LHCN-M2 (cell line): ENCODE measurements at places on chromosomes 11 and 22. TPM values are rescaled to one million over a fixed set of nuclear protein-coding genes. Genes with fewer than 3 reads are reported as not detected.

DNA sequence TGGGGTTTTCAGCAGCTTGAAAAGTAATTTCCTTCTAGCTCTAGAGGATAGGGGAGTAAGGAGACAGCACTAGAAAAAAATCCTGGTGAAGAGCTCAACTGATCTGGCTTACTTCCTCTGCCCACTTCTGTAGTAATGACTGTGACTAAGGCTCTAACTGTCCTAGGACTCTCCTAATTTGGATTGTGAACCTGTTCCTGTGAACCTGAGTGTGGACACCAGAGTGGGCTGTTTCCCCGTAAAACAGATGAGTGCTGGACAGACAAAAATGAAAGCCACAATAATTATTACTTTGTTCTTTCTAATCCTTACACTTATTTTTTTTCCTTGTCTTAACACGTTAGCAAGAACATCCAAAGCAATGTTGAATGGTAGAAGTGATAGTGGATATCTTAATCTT lies 154.1 kb downstream of the AASDHPPT start:
- peak; percentile 33 for DNase-seq

GRCh38 chr11:44617671-44618461 lies 52.4 kb downstream of the CD82 start:
- no peak for DNase-seq

Gene MAPK11
- total RNA-seq = 7.6 and 8.3 TPM in 2 replicates

- no peak for DNase-seq
These were observed 29.7 kb downstream of the GNB1L start for GRCh38 chr22:19824926-19825339.

DNA sequence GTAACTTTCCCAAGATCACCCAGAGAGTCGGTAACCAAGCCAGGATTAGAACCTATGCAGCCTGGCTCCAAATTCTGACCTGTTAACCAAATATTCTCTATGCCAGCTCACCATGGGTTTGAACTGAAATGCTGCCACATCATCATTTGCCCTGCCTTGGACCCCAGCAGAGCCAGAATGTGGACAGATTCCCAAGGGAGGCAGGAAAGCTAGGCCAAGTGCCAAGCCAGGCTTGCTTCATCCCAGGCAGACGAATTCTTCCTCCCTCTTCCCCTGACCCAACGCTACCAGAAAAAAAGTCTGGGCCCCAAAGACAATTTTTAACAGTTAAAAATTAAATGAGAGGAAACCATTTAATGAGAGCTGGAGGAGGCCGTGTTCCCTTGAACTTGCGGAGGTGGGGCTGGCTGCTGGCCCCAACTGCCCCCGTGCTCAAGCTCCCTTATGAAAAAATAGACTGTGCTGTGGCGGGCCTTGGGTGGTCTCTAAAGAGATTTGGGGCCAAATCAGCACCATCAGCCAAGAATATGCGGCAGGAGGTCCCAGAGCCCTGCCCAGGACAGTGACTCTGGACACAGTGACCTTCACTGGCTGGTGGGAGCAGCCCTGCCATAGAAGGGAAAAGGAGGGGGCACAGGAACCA lies 184.1 kb upstream of the SYT13 start:
- peak; percentile 29 for DNase-seq

Gene SERPIND1
- 0.13 and 0.17 TPM in 2 replicates for total RNA-seq

GRCh38 chr11:117877120-117877784 lies 794 bp upstream of the FXYD6 start:
- no peak for DNase-seq

GRCh38 chr22:48781868-48782267 lies 1045.8 kb downstream of the BRD1 start:
- no peak for DNase-seq

Gene OR51I1
- total RNA-seq = not detected in 2 replicates

GRCh38 chr11:87851827-87852226 lies 323.4 kb downstream of the RAB38 start:
- no peak for DNase-seq

Gene OR51S1
- total RNA-seq = not detected in 2 replicates

- DNase-seq = no peak
These were observed 65.4 kb downstream of the LINC01488 start for GRCh38 chr11:69546735-69547370.

DNA sequence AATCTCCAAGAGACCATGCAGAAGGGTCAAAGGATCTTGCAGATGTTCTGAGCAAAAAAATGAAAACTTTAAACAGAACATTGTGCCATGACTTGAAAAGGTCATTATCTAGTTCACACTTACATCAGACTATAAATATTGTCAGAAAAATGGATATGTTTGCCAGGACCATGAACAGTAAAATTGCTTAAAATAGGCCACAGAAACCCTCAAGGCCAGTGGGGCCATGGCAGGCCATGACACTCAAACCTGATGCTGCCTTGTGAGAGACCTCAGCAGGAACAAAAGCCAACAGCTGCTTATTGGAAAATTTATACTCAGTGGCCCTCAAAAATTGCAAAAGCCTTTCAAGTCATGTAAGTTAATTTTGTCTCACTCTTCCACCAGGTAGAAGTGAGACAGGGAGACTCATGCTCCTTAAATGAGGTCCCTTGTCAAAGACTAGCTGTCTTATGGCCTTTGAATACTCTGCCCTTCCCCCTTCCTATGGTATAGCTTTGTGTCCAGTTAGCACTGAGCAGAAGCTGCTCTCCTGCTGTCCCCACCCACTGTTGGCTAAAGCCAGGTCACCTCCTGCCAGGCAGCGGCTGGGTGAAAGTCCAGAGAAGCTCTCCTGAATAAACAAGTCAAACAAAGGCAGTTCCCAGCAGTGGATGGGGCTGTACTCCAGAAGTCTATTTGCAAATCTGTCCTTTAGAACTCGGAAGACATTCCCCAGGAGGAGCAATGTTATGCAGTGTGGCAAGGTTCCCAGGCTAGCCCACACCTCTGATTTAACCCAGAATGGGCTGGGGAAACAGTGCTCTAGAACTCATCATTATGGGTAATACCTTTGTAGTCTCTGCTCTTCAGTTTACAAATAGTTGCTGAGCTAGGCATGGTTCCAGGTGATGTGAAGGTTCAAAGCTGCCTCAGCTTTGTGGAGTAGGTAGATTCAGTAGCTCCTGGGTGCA lies 21.4 kb downstream of the ADM start:
- peak; percentile 54 for DNase-seq

- DNase-seq = no peak
These were observed 15.5 kb upstream of the ZFTA start for GRCh38 chr11:63783925-63784592.

Gene MPZL2
- not detected in 2 replicates for total RNA-seq

GRCh38 chr11:118109231-118109630 lies 22.5 kb upstream of the SMIM35 start:
- no peak for DNase-seq

Gene IL17REL
- total RNA-seq = not detected in 2 replicates

DNA sequence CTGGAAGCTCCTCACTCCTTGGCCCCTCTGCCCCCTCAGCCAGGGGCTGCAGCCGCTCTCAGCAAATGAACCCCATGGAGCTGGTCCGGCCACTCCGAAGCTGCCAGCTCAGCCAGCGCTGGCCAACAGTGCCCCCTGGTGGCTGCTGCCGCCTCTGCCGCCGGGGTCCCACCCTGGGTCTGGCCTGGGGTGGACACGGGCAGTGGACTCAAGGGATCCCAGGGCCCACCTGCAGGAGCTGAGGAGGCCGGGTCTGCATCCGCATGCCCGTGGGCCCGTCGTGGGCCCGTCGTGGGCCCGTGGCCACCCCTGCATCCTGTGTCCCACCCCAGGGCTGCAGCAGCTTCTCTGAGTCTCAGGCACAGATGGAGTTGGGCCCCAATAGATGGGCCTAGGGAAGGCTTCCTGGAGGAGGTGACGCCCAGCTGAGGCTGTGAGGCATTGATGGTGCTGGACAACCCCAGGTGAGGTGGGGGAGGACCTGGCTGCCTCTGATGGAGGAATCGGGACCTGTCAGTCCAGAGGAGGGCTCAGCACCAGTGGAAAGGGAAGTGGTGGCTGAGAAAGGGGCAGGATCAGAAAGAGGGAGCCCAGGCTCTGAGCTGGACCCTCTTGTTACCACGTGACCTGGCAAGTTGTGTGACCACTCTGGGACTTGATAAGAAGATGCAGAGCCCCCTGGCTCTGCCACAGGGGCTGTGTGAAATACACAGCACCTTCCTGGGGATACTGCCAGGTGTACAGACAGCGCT lies 522.3 kb downstream of the BRD1 start:
- no peak for DNase-seq

Gene FAM111B
- total RNA-seq = 37.0 and 38.9 TPM in 2 replicates

DNA sequence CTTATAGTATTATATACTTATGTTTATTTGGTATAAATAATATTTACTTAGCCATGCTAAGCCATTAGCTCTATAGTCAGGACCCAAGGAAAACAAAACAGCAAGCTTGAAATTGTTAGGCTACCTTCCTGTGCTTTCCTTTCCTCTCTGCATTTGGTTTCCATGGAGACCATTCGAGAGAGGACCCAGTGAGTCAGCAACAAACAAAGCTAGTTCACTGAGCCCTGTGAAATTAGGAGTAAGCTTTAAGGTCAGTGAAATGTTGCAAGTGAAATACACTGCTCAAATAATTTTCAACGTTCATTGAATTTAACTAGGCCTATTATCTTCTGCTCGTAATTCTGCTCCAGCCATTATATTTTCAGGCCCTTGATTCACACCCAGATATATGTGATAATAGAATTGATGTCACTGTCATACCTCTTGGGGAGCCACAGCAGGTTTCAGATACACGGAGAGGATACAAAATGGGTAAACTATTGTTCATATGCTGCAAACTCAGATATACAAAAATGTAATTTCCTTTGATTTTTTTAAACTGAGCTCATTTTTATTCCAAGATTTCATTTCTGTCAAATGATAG lies 9.1 kb upstream of the OR10D3 start:
- DNase-seq = peak; percentile 74

Gene PANX3
- total RNA-seq = not detected in 2 replicates

DNA sequence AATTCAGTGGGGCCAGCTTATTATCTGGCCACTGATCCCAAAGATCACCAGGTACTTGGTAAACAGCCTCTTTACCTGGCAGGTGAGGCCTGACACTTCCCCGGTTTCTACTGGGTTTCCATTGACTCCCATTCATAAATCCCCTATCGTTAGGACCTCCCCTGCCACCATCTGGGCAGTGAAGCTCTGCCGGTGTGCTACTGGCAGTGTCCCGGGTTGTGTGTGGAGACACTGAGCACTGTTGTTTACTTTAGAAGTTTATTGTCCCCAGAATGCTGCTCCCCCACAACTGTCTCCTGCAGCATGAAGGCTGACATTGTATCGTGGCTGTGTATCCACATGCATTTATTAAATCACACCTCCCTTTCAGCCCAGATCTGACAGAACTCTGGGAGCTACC lies 142.7 kb downstream of the WNT7B start:
- DNase-seq = no peak

Gene RIMBP3B
- 0.64 and 0.98 TPM in 2 replicates for total RNA-seq

Gene THY1
- total RNA-seq = 221 and 333 TPM in 2 replicates

- DNase-seq = no peak
These were observed 45.8 kb downstream of the DNAJC24 start for GRCh38 chr11:31415435-31415834.

DNA sequence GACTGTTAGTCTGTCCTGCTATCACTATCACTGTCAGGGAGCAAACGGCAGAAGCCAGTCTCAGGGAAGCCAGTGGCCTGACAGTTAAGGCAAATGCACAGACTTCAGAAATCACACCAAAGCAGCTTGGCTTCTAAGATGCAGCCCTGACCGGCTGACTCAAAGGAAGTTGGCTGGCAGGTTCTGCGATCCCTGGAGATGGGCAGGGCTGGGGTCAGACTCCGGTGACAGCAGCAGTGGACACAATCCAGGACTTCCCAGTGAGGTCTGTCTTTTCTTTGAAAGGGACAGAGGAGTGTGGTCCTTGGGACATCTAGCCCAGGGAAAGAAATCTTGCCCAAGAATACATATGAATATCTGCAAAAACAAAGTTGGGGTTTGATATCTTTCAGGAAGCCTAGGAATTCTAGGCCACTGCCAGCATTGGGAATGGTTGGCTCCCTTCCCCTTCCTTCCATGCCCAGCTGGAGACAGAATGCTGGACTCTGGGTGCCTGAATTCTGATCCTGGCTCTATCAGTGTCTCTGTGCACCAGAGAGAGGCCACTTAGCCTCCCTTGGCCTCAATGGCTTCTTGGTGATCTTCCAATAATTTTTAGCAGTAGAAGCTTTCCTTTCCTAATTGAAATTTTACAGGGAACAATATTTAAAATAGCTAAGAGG lies 108.9 kb downstream of the KIRREL3 start:
- DNase-seq = peak; percentile 31

DNA sequence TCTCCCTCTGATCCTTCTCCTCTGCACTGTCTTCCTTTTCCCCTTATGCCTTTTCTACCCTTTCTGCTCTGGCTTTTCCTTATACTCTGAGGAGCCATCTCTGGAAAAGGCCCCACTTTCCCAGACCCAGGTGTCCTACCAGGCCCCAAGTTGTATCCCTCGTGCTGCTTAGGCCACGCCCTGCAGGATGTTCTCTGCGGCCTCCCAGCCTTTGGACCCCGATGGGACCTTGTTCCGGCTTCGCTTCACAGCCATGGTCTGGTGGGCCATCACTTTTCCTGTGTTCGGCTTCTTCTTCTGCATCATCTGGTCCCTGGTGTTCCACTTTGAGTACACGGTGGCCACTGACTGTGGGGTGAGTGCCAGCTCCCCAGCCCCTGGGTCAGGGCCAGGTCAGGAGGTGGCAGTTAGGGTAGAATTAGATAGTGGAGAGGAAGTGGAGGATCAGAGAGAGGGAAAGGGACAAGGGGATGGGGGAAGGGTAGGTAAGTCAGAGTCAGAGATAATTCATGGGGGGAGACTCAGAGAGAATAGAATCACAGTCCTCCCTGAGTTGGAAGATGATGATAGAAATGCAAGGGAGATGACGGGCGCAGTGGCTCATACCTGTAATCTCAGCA lies 8.9 kb downstream of the PGAP2 start:
- no peak for DNase-seq

DNA sequence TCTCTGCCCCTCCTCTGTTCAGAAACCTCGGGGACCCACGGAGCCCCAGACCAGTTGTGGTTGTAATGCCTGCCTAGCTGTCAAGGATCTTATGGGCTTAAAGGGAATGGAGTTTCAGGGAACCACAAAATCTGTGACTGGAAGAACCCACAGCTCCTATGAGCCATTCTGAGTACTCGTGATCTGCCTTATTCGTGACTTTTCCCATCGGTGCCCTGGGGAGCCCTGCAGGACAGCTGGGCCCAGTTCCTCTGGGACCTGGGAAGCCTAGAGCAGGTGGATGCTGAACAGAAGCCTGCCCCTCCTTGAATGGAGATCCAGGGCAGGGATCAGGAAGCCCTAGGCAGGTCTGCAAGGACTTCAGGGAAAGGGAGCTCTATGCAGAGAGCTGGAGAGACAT lies 42.1 kb upstream of the TTC12 start:
- peak; percentile 43 for DNase-seq
